ENCODE measurements at places on chromosomes 5 and 9.

DNA sequence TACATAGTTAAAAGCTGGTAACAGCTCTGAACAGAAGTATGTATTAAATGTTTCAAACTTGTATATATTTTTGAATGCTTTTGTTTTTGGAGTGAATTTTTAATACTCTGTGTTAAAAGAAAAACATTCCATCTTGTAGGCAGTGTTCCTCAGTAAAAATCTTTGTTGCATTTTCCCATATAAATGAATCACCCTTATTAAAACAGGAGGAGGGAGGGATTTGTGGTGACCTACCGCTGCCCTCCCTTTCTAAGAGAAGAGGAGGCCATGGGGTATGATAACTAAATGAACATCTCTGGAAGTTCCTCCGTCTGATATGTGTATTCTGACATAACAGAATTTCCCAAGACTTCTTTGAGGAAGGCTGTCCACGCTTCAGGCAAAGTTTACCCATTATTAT is 53.4 kb downstream of the INIP start:
- DNase-seq = no peak

DNA sequence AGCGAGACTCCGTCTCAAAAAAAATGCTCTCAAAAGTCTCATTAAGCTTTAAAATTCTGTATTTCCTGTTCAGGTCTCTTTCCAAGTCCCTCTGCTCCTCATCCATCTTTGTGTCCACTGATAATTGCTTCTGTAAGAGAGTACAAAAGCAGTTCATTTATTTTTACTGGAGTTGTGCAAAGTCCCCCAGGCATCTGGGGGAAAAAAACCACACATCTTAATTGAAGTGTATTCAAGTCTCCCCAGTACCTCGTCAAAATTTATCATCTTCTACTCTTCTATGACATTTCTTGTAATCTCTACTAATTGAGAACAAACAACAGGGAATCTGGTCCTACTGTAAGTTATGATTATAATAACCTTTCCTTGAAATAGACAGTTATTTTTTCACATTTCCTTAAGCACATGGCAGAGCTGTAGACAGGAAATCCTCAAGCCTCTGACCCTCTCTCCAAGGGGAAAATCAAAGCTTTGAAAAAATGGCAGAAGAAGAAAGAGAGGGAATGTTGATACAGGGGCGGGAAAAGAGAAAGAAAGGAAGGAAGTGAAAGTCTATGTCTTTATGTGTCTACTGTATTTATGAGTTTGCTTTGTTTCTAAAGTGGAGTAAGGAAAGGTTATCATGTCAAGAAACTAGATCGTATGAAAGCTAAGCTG is 51.5 kb downstream of the RAI14 start:
- no peak for DNase-seq

DNA sequence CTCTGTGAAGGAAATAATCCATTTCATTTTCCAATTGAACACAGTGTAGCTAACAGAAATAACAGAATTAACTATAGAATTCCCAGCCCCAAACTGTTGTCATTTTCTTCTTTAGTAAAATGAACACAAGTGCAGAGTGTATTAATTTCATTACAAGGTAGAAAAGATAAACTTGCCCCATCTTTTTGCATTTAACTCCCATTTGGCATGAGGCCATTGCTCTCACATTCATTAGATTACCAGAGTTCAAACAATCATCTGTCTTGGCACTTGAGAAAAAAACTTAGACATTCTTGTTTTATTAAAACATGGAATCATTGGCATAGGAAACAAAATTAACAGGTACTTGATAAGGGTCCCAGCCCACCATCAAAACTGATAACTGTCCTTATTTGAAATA is 821.5 kb upstream of the C9orf72 start:
- DNase-seq = no peak

DNA sequence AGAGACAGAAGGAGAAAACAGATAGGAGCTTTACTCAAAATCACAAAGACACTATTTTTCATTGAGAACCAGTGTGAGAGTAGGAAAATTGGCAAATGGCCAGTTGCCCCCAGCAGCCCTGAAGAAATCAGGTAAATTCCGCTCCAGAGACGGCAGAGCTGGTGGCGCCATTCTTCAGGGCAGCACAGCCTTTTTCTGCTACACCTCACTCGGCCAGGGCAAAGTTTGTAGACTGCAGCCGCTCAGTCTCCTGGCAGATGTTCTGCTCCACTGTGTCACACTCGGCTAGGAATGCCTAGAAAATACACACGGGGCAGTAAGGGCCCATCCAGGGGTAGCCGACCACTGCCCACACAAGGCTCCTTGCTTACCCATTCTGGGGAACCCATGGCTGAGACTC is 9.5 kb downstream of the BAG1 start:
- DNase-seq = no peak

DNA sequence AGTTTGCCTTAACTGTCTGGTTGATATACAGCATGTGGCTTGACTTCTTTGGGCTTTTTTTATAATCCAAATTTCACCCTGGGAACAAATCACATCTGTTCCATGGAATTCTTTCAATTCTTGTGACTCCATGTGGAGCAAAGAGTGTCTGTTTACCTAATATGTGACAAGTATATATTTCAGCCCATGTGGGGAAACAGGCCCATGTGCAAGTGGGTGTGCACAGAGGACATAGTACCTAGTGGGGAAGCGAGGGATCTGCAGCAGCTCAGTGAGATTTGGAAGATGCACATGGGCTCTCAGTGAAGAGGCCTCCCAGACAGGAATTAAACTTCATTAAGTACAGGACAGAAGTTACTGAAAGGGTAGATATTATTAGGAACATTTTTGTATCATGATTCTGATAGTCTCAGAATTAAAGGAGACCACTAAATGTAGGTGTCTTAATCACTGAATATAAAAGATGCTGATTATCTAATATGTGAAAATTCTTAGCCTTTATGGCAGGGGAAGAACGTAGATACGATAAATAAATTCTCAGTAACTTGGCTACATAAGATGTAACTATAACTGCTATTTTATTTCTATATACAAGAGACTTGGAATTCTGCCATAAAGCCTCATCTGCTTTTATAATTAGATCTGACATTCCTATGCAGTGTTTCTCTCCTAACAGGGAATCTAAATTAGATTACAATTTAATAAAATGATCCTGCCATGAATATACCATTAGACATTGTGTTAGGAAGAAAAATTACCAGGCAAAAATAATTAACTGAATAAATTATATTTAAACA is 181.2 kb downstream of the SLC12A2 start:
- DNase-seq = no peak

DNA sequence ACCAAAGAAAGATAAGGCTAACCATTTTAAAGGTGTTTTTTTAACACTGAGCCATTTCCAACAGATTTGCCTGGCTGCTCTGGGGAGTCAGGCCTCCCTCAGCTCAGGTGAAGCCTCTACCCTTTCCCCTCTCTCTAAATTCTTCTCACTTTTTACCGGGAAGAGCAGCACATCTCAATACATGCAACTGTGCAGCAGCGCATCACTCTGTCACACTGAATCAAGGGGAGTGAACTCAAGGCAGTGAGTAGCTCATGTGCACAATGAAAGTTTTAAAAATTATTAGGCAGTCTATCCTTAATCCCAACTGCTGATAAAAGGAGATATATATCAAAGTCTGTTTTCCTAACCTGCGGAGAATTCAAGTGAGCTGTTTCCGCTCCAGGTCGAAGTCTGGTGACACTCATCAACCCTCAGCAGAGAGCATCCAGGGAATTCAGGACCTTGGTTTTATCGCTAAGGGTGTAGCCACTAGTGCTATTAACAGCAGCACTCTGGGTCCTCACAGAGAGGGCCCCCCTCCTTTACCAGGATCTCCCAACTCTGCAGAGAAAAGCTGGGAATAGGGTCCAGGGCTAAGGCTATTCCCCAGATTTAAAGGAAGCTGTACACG is 1.0 kb downstream of the CEMIP2 start:
- DNase-seq = no peak
